Stimulated activated CD8-positive, alpha-beta memory T cell treated with anti-CD3 and anti-CD28 coated beads, Interleukin-15, amount 100 ng/mL, for 1 hour (primary cell): ENCODE measurements at places on chromosomes 7 and 10.
A peak's percentile ranks its signal among the peaks of the same experiment; 100 is the strongest.

GRCh38 chr7:115417662-115418061 is 495.8 kb downstream of the MDFIC start:
- no peak for DNase-seq

DNA sequence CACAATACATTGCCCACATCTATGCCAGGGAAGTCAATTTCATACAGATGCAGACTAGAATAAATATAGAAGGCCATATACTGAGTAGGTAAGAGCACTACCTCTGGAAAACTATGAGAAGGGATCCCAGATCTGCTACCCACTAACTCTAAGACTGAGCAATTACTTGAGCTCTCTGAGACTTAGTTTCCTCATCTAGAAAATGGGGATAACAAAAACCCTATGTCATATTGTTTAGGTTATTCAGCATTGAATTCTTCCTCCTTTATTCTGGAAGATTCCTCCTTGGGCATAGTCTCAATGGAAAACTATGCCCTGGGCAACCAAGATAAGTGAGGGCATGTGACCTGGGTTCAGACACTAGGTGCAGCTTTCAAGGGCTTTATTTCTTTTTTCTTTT is 4.0 kb upstream of the ARMH3 start:
- DNase-seq: no peak

DNA sequence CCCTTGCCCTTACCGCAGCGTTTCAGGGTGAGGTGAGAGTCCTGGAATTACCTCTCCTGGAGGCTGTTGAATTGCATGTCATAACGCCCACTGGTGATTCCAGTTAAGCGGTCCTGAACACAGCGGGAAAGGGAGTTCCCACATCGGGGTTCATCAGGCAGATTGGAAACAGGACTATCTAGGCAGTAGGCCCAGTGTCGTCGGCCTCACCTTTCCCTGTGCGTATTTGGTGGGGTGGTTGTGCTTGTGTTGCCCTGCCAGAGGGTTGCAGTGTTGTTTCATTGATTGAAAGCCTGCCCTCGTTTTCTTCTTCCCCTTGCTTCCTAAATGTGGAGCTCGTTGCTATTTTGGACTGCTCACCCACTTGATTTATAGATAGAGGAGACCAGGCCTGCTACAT is 10.6 kb upstream of the SUN1 start:
- no peak for DNase-seq

DNA sequence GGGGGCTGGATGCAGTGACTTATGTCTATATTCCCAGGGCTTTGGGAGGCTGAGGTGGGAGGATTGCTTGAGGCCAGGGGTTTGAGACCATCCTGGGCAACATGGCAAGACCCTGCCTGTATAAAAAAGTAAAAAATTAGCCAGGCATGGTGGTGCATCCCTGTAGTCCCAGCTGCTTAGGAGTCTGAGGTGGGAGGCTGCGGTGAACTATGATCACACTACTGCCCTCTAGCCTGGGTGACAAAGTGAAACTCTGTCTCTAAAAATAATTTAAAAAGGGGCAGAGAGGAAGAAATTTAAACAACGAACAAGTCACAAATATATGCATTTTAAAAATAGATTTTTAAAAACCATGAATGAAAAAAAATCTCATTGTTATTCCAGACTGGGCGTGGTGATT is 46.2 kb upstream of the FEZF1 start:
- DNase-seq: no peak

GRCh38 chr10:96505150-96506136 is 8.3 kb downstream of the TLL2 start:
- DNase-seq: no peak

GRCh38 chr10:113449006-113449695 is 103.7 kb upstream of the HABP2 start:
- DNase-seq: no peak

- DNase-seq: no peak
Measured at GRCh38 chr10:124243702-124244121, 150.3 kb upstream of the CHST15 start.

DNA sequence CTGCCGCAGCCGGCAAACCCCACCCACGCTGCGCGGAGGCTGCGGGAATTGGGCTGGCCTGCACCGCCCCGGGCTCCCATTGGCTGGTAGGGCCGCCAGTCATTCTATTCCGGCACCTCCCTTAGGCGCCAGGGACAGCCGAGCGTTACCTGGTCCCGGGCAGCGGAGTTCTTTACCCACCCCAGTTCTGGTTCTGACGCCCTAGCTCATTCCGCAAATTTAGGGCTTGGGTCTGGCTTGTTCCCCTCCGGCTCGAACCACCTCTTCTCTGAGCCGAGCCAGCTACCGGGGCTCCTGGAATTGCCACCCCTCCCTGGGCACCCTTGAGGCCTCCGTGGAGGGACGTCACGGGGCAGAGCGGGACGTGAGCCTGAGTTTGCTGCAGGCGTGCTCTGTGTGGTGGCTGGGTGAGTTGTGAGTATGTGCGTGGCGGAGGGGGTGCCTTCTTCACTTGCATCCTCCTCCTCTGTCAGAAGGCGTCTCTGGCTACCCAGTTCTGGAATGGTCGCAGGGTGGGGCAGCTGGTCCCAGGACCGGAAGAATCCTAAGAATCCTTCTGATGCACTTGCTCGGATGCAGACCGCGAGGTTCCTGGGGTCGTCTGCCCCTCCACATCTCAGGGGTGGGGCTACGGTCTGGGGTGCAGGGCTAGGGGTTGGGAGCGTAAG is at the start of the genes PDZD7 and SFXN3:
TSS of gene PDZD7 (minus strand) at position 2 of the 668 bp plus-strand sequence. CDS start 910 bp downstream, outside the sequence.
TSS of gene SFXN3 (plus strand) at position 107 of the 668 bp plus-strand sequence. CDS start 3,461 bp downstream, outside the sequence.
- peak; percentile 94 for DNase-seq

- no peak for DNase-seq
Measured at GRCh38 chr10:76382381-76382851, 951.0 kb downstream of the LRMDA start.

- DNase-seq: no peak
Measured at GRCh38 chr7:92652536-92652935, 62.3 kb upstream of the FAM133B start.

- no peak for DNase-seq
Measured at GRCh38 chr10:114632869-114633715, 25.0 kb downstream of the ABLIM1 start.

DNA sequence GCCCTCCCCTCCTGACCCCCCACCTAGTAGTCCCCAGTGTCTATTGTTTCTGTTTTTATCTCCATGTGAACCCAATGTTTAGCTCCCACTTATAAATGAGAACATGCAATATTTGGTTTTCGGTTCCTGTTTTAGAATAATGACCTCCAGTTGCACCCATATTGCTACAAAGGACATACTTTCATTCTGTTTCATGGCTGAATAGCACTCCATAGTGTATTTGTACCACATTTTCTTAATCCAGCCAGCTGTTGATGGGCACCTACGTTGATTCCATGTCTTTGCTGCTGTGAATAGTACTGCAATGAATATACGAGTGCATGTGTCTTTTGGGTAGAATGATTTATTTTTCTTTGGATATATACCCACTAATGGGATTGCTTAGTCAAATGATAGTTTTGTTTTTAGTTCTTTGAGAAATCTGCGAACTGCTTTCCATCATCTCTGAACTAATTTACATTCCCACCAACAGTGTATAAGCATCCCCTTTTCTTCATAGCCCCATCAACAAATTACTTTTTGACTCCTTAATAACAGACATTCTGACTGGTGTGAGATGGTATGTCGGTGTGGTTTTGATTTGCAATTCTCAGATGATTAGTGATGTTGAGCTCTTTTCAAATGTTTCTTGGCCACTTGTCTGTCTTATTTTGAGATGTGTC is 128.4 kb upstream of the PHYHIPL start:
- no peak for DNase-seq

GRCh38 chr7:112129655-112130323 is 76.4 kb downstream of the DOCK4 start:
- no peak for DNase-seq

- no peak for DNase-seq
Measured at GRCh38 chr10:96794836-96795733, 37.0 kb upstream of the LCOR start.

DNA sequence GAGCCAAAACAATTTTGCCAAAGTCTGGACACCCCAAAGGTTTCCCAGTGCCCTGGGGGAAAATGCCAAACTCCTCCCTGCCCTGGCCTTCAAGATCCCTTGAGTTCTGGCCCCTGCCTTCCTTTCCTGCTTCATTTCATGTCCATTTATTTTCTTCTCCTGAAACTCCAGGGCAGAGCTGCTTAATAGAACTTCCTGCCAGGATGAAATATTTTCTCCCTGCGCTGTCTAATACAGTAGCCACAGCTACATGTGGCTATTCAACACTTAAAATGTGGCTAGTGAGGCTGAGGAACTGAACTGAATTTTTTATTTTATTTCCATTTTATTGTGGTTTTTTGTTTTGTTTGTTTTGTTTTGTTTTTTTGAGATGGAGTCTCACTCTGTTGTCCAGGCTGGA is 49.6 kb downstream of the COL13A1 start:
- DNase-seq: no peak
